Stimulated activated CD4-positive, alpha-beta T cell treated with anti-CD3 and anti-CD28 coated beads, Interleukin-2, amount 100 ng/mL, for 4 hours (primary cell): ENCODE measurements at places on chromosomes 3 and 15.

- DNase-seq, result no peak
Observed at GRCh38 chr15:37032091-37032775, 68.1 kb downstream of the MEIS2 start.

GRCh38 chr3:7333125-7333524 lies 472.2 kb downstream of the GRM7 start:
- DNase-seq, result no peak

- DNase-seq, result no peak
Observed at GRCh38 chr15:36653851-36654250, 74.4 kb downstream of the CDIN1 start.

GRCh38 chr3:63946753-63947152 lies 34.6 kb upstream of the SCAANT1 start:
- no peak for DNase-seq

DNA sequence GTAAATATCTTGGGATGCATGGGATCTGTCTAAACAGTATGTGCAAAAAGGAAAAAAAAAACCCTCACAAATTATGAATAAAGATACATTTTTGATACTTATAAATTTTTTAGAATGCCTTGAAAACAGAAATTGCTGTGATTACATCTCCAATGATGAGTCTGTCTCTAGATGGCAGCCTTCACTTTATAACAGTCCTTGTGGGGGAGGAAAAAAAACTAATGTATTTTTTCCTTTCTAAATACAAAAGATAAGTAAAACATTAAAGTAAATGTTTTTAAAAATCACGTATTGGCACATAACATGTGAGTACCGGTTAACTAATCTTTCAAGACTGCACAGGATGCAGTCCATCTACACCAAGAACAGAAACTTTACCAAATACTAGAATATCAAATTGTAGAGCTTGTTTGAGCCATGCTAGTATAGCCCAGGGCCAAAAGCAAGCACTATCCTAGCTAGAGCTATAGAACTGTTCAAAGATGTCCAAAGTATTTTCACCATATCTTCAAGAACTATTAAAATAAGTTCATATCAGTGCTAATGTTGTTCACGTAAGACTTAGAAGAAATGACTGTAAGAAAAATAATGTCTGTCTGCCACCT lies 206.4 kb downstream of the STAG1 start:
- no peak for DNase-seq

GRCh38 chr3:124926426-124927101 lies 8.0 kb downstream of the MUC13 start:
- DNase-seq, result no peak

DNA sequence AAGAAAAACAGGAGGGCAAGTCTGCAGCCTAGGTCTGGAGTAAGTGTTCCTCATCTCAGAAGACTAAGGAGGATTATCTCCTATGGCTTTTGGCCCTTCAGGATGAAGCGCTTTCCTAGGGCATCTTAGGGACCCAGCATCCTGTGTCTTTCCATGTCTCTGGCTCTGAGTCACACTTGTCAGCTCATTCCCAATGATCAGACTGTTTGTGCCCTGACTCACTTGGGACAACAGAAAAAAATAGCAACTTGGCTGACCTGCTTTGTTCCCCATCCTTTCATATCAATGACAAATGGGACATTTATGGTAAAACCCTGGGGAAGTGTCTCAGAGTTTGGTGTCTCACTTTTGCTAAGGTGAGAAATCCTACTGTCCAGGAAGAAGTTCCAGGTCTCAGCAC lies 76.2 kb upstream of the OXTR start:
- DNase-seq, result no peak

DNA sequence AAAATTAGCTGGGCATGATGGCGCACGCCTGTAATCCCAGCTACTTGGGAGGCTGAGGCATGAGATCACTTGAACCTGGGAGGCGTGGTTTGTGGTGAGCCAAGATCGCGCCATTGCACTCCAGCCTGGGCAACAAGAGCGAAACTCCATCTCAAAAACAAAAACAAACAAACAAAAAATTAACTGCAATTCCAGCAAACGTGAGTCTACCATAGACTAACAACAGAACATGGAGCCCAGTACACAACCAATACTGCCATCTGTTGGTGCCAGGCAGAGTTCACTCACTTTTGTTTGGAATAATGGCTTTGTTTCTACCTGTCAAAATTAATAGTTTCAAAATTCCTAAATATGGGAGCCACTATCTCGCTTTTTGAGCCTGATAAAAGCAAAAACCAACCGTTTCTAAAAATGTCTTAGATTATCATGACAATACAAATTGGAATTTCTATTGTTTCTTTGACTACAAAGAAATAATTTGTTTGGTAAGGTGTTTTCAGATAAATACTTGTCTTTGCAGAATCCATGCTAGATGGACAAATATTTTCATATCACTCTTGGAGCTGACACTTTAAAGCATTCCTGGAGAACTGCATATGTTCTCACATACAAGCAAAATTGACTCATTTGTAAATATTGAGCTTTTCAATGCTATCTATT lies 45.0 kb downstream of the GPR176 start:
- DNase-seq, result no peak

- no peak for DNase-seq
Observed at GRCh38 chr3:72473156-72473555, 375.1 kb downstream of the SHQ1 start.

GRCh38 chr15:70794596-70795310 lies 31.4 kb upstream of the UACA start:
- no peak for DNase-seq

- DNase-seq, result no peak
Observed at GRCh38 chr3:27560484-27561056, 76.4 kb upstream of the SLC4A7 start.

- no peak for DNase-seq
Observed at GRCh38 chr3:114451051-114451451, 157.2 kb downstream of the TIGIT start.

GRCh38 chr3:78912259-78912658 lies 855.5 kb downstream of the ROBO1 start:
- no peak for DNase-seq

GRCh38 chr3:56424336-56424735 lies 43.9 kb downstream of the ERC2 start:
- DNase-seq, result no peak

DNA sequence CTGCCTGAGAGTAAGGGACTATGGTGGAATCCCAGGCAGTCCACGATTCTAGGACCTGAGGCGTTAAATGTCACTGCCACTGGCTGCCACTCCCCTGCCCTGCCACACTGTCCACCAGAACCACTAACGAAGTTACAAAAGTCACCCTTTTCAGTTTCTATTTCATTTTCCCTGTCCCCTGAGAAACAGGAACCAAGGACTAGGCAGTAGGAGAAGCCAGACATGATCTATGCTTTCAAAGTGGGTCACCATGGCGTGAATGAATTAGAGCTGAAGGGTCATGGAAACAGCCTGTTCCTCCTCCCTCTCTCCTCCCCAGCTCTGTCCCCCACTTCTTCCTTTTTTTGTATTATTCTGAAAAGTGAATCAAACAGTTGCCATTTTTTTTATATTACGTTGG lies 9.1 kb upstream of the ADPRH start:
- DNase-seq, result no peak

GRCh38 chr3:79204351-79204750 lies 563.4 kb downstream of the ROBO1 start:
- DNase-seq, result no peak

- DNase-seq, result no peak
Observed at GRCh38 chr3:184275381-184275701, 481 bp upstream of the ECE2 start.

DNA sequence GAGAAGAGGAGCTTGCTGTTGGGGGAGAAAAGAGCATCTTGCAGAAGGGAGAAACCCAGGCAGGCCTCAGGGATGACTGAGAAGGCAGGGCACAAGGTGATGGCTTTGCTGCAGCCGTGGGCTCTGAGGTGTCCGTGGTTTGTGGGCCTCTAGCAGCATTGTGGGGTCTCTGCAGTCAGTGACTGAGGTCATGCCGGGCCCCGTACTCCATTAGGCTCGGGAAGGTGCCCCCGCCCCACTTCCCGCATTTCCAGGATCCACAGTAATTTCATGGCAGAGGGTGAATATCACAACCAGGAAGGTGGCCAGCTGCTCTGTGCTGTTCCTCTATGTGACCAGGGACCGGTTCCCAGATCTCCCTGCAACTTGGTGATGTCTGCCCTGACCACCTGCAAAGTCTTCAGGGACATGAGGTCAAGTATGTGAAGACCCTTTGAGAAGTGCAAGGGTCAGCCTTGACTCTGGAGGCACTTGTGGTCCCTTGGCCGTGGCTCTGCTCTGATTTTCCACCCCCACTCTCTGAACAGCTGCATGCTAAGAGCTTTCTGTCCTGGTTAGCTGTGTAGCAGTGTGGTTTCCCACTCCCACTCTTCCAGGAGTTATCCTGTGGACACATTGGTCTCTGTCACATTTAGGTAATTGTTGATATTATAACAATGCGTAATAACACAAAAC lies 3.6 kb downstream of the KLF13 start:
- DNase-seq, result no peak

GRCh38 chr3:188453431-188454384 lies 299.8 kb downstream of the LPP start:
- no peak for DNase-seq

DNA sequence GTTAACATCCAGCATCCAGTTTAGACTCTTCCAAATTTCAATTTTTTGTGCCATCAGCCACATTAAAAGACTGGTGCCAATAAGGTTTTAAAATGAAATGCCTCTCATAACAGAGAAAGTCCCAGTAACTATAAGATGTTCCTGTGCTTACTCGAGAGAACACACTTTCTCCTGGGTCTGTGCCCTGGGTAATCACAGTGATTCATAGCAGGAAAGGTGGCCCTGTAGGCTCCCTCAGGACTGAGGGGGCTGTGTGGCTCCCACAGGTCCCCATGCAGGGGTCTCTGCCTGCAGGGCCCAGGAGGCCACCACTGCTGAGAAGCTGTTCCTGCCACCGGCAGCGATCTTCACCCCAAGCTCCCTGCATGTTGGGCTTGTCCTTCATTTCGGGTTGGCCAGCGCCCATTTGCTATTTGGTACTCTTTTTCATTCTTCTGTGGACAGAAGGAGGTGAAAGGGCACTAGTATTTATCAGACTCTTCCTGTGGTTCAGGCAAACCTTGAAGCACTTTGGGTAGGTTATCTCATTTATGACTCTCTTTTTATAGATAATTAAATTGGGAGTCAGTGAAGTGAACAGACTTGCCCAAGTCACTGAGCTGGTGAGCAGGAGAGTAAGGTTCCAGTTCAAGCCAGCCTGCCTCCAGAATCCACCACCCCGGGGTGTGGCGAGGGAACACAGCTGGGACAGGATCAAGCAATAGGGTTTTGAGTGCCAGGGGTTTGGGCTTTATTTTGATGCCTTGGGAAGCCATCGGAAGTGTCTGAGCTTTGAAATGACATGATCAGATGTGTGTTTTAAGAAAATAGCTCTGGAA lies 44.2 kb upstream of the PLXNA1 start:
- DNase-seq, result no peak

- DNase-seq, result peak; percentile 9
Observed at GRCh38 chr15:74988007-74988800, 7.2 kb upstream of the SCAMP5 start.

GRCh38 chr15:38134252-38134651 lies 118.4 kb upstream of the SPRED1 start:
- DNase-seq, result no peak

DNA sequence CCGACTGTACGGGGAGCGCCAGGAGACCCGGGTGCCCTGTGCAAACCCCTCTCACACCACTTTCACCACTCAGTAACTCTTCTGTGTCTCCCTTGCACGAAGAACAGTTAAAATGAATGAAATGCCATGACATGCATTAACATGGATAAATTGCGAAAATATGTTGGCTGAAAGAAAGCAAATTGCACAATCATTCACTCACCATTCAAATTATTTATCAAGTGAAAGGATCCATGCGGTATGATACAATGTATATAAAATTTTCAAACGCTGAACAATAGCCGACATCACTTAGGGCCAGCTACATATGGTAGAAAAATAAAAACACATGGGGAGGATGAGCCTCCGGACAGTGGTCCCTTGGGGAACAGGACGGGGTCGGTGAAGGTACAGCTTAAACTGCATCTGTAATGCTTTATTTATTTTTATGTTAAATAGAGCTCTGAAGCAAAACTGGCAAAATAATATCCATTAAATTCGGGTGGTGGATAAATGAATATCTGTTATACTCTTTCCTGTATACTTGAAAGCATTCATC lies 45.9 kb downstream of the SLC12A8 start:
- DNase-seq, result no peak

DNA sequence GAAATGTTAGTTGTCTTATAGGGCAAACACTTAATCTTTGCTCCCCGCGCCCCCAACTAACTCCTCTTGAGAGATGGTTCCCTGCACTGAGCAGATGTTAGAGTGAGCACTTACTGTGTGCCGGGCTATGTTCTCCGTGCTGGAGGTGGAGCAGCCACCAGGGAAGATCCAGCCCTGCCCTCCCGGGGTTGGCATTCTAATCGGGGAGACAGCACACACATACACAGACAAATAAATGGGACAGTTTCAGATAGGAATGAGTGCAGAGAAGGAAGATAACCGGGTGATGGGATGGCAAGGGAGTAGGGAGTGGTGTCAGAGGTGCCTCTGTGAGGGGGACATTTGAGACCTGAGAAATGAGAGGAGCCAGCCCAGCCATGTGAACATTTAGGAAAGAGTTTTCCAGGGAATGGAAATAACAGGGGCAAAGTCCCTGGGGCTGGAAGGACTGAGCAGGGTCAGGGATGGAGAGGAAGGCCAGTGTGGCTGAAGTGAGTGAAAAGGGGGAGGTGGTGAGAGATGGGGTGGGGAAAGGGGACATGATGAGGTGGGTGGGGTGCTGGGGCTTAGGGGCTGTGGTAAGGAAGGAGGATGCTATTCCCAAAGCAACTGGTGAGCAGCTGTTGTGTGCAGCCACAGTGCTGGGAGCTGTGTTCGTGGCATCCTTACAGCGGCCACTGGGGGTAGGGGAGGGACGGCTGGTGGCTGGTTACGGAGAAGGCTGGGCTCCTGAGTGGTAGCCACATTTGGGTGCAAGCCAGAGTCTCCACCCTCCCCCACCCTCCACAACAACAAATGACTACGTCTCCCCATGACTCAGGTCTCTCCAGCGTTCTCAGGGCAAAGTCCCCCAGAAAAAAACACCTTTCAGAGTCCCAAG lies 15.4 kb upstream of the FGD5 start:
- DNase-seq, result no peak

DNA sequence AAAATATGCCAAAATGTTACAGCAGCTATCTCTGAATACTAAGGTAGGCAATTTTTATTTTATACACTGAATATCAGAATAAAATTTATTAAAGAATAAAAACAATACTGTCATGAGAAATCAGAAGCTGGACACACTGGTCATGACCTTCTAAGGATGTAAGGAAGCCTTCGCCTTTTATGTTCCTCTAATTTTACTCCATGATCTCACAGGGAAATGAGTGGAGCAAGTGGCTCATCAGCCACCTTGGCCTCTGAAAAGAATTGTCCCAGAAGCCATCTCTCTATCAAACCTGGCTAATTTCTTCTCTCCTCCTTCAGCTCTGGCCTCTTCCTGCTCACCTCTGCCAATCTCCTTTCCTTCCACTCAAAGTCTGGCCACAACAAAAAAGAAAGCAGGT lies 48.6 kb downstream of the THRB start:
- DNase-seq, result no peak

- DNase-seq, result no peak
Observed at GRCh38 chr15:87896936-87897335, 359.6 kb downstream of the NTRK3 start.
